ENCODE measurements at places on chromosomes 11 and 22.

DNA sequence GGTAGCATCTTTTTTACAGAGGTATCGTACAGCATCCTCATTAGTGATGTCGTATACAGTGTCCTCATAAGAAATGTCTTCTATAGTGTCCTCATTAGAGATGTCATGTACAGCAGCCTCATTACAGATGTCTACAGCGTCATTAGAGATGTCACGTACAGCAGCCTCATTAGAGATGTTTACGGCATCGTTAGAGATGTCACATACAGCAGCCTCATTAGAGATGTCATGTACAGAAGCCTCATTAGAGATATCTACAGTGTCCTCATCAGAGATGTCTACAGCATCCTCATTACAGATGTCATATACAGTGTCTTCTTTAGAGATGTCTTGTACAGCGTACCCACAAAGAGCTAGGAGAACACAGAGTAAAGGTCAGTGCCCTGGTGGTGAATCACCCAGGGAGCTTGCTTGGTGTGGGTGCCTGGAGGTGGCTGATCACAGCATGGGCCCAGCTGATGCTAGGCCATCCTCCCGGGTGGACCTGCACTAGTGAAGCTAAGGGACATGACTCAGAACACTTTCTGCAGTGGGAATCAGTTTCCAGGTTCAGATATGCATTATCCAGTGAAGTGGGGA lies 109.2 kb downstream of the IGLL1 start:
- DNase-seq, result no peak

DNA sequence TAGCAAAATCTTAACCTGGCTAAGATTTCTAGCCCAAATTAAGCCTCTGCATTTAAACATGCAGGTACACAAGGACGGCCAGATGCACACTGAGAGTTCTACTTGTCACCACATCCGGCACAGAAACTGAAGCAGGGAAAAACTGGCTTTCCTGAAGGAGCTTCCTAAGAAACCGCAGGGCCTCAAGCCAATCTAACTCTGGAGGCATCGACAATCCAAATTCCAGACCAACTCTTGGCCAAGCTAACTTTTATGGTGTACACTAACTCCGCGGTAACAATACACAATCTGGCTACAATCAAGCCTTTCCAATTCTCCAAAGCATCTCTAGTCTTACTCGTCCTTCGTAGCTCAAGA lies 1.2 kb downstream of the MSANTD2 start:
- no peak for DNase-seq

- no peak for DNase-seq
Measured at GRCh38 chr22:33823552-33823951, 96.7 kb downstream of the LARGE1 start.

GRCh38 chr11:1157645-1158591 lies at the start of gene MUC5AC:
TSS of gene MUC5AC (plus strand) at chr11:1157953. CDS start at chr11:1158000, 47 bp downstream.
- no peak for DNase-seq

Data from BE2C (cell line).